Common myeloid progenitor, CD34-positive (primary cell): ENCODE measurements at places on chromosomes 11 and 22.

GRCh38 chr11:112322173-112322790, 61.6 kb upstream of the PLET1 start:
- DNase-seq: peak; percentile 8

DNA sequence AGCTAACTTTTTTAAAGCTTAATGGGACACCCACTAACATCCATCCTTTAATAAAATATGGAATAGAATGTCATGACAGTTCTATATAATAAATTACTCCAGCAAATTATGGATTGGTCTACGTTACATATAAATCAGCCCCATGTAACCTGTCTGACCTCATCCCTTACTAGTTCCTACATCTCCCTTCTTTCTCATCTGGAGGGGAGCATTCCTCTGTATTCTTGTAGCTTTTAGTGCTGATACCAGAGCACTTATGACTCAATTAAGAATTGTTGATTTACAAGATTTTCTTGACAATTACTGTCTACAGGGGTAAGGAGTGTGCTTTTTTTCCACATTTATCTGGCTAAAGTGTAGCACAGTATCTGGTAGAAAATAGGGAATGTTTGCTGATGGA, 523.7 kb downstream of the FAM181B start:
- no peak for DNase-seq

DNA sequence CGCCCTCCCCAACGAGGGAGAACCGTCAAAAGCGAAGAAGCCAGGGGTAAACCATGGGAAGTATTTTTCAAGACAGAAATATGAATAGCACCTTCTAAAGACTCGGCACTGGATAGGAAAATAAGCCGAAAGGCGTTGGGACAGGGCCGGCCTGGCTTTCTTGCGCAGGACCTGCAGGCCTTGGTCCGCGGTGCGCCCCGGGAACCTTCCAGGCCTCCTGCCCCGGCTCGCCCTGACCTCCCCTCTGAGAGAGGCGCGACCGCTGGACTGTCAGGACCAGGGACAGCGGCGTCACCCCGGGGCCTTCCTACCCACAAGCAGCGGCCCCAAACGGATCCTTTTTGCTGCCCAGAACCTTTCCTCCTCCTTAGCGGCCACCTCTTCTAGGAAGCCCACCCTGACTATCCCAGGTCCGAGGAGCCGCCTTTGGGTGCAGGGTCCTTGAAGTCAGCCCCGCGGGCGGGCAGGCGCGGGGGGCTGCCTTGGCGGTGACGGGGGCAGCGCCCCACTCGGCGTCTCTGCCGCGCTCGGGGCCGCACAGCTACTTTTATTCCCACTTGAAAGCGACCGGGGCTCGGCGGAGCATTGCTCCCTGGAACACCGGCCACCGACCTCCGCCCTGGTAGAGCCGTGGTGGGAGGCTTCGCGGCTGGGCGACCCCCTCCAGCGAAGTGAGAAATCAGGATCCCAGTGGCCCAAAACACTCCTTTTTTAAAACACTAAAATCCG, 650 bp upstream of the MAPK11 start:
- peak; percentile 69 for DNase-seq

GRCh38 chr11:45062974-45063635, 83.3 kb upstream of the PRDM11 start:
- peak; percentile 15 for DNase-seq

GRCh38 chr11:80103142-80103859, 662.5 kb upstream of the TENM4 start:
- DNase-seq: no peak

GRCh38 chr11:122334546-122335339, 218.7 kb upstream of the BLID start:
- no peak for DNase-seq

DNA sequence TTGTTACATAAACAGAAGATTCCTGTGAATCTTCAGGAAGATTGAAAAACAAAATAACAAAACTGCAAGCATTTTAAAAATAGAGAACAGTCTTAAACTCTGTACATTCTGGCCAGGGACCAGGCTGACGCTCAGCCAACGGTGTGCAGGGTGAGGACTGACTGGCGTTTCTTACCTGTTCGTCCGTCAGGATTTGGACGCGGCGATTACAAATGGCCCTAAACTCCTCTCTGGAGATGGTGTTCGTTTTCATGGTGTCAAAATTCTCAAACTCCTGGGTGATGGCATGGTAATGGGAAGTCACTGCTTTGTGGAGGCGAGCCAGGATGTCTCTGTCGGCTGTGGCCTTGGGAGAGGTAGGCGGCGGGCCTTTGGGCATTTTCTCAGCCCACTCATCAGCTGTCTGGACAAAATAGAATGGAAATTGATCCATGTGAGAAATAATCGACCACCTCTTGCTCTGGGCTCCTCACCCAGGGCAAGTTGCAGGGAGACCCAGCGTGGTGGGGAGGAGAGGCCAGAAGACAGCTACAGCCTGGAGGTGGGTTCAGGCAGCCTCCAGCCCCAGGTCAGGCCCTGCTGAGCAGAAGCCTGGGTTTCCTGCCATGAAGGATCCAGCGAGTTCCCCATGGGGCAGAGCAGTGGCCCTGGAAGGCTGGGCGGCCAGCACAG, 143.0 kb downstream of the MPPED1 start:
- DNase-seq: no peak

- DNase-seq: no peak
These were observed 15.2 kb upstream of the TBX1 start for GRCh38 chr22:19745155-19746101.

- DNase-seq: no peak
These were observed 39.1 kb downstream of the B3GAT1 start for GRCh38 chr11:134372961-134373360.

- DNase-seq: no peak
These were observed 32.9 kb upstream of the CD5 start for GRCh38 chr11:61069427-61069826.

DNA sequence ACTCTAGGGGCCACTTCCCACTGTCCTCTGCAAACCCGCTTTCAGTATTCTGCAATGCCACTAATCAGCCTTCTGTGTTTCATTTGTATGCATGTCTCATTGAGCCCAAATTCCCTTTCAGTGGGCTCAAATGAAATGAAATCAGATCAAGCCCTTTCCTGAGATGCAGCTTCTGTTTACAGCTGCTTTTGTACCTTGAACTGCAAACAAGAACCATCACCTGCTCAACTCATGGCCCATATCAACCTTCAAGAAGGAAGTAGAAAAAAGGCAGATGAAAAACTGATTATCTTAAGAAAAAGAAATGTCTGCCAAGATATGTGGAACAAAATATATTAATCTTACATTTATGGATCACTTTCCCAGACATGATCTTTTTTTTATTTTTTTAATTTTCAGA, 141.1 kb upstream of the ARHGAP42 start:
- DNase-seq: no peak

DNA sequence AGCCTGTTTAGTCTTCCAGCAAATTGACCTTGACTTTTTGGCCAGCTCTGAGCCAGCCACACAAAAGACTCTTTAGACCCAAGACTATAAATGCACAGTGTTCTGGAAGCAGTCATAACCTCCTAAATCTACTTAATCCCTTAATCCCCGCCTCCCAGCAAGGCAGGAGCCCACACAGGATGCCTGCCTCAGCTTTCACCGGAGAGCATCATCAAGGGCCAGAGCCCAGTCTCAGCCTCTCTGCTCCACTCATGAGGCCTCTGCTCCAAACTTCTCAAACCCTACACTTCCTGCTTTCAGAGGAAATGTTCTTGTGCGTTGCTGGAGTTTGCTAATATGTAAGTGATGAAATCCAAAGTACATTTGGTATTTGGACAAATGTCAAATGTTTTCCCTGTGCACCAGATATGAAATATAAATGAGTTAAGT, 57.9 kb upstream of the FSHB start:
- no peak for DNase-seq

DNA sequence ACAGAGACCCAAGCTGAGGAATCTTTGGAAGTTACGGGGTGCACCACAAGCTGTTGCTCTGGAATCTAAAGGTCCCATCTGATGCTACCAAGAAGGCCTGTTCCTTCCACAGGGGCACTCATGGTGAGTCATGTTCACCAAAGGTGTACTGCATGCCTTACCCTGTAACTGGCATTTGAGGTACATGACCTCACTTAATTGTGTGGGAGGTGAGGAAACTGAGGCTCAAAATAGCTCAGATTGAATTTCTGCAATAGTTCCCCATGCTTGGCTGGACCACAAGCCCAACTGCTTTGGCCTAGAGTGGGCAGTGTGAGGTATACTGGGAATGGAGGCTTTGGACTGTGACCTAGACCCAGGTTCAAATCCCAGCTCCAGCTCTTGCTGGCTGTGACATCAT, 8.2 kb downstream of the MTFP1 start:
- DNase-seq: no peak

DNA sequence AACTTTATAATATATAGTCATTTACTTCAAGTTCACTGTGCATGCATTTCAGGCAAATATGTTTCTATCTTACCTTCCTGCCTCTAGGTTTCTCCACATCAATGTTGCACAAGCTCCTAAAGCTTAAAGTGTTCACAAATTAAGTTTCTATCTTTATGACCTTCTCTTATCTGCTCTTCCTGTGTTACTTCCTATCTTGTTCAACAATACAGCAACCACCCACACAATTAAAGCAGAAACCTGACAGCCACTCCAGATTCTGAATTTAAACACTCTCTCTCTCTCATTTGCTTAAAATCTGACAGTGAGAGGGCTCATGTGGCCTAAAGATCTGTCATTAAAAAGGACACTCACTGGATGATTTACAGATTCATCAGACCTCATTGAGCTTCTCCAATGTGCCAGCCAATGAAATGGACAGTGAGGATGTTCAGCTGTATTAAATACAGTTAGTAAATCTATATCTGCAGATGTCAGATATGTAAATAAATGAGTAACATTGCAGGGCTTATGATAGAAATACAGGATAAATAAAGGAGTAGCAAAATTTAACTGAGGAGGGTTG, 10.9 kb downstream of the PDGFD start:
- peak; percentile 58 for DNase-seq

DNA sequence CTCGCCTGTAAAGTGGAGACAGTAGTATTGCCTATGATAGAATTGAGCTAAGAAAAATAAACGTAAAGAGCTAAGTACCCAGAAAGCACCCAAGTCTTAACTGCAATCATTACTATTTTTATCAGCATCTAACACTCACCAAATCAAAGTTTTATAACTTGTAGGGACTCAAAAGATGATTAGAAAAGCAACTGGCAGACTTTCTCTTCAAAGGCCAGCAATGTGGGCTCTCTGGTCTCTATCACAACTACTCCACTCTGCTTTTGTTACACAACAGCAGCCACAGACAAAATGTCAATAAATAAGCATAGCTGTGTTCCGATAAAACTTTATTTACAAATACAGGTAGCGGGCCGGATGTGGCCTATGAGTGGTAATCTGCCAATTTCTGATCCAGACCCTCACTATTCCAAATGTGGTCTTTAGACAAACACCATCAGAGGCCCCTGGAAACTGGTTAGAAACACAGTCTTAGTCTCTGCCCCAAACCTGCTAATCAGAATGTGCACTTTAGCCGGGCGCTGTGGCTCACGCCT, 8.2 kb downstream of the TPST2 start:
- DNase-seq: no peak

DNA sequence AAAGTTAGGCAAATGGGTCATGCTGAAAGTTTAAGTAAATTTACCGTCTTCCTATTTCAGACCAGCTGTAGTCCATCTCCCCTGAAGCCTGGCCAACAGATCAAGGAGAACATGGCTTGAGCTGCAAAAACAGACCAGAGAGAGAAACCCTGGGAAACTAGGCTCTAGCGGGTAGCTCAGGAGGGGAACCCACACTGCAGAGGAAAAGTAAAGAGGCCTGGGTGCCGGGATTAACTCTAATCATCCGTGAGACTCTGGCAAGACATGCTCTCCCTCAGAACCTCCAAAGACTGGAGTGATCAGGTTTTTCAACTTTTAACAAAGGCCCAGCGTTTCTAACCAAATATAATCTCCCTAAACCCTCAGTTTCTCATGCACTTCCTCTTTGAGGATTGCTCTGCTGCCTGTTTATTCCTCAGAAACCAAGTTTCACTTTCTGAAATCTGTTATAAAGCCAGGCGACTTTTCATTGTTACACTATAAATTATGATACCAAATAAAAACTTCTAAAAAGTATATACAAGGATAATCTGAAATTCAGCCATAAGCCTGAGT, 67.5 kb downstream of the GAB2 start:
- DNase-seq: no peak

DNA sequence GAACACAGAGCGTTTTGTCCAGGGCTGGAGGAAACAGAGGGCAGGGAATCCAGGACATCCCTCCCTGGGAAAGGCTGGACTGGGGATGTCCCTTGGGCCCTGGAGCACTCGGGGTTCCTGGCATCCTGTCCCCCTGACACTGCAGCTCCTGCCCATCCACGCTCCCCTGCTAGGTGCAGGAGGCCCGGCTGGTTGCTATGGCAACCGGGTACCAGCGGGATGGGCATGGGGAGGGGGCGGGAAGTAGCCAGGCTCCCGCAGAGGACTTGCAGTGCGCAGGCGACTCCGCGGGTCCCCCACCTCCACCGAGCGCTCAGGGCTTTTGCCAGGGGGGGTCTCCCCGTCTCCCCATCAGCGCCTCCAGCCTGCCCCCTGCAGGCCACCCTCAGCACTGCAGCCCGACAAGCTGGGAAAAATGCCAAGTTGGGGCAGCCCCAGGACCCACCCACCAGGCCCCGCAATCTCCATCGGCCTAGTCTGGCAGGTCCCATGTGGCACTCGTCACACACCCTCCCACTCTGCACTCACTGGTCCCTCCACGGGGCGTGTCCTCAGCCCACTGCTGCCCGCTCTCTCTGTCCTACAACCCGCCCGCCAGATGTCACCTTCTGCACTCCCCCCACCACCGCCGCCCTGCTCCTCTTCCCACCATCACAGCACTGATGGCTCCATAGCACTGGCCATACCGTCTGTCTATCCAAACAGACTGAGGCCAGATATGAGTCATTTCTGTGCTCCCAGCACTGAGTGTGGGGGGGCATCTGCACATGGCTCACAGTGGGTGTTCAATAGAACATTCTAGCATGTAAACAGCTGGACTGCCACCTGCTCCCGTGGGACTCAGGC, 31.5 kb downstream of the KIAA0930 start:
- peak; percentile 14 for DNase-seq

- no peak for DNase-seq
These were observed 13.3 kb downstream of the MPST start for GRCh38 chr22:37032535-37033460.

- DNase-seq: peak; percentile 96
These were observed 6.5 kb upstream of the CSTPP1 start for GRCh38 chr11:46930089-46930488.

GRCh38 chr22:48320048-48320682, 1507.5 kb downstream of the BRD1 start:
- no peak for DNase-seq

DNA sequence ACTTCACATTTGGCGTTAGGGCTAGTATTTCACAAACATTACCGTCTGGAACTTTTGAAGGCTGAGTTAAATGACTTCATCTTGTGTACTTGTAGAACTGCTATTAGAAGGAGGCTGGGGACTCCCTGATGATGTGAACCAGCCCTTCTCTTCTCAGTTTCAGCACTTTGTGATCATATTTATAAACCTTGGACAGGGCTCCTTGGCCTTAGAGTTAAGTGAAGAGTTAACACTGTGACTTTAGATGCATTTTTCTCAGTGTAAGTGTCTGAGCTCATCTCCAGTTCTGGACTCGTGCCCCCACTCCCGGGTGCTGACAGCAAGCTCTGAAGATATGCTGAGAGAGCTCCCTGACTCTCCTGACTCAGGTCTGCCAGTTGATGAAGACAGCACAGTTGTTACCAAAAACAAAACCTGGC, 8.4 kb downstream of the MIAT start:
- no peak for DNase-seq

GRCh38 chr11:94574193-94574961, 7.2 kb downstream of the PIWIL4 start:
- DNase-seq: peak; percentile 28
